ENCODE measurements at places on chromosomes 3 and 15.

DNA sequence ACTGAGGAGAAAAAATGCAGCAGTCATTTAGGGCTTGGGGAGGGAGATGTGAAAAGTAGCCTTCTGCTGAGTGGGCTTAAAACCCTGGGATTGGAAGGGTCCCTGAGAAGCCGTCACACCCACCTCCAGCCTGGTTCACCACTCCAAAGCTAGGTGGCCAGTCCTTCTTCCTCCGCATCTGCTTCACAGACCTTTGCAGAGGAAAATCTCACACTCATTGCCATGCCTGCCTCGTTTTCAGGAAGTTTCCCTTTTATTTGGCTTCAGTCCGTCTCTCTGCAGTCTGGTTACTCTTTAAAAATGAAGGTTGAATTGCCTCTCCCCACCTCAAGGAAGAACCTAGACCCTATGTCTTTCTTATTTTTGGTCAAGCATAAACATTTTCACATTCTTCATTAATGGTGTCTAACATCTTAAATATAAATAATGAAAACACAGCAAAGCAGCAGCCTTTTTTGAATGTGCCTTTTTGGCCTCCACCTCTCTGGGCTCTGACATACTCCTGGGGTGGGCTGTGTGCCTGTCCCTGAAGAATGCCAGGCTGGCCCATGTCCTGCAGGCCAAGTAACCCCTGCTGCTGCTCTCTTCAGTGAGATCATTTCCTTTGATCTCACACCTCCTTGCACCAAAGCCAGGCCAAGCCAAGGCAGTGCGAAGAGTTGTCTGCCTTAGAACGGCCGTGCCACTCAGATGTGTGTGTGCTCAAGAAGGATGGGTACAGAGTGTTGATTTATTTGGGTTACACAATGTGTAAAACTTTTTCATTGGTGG lies 11.0 kb downstream of the MRAS start:
- H3K27me3 ChIP-seq, result no peaks in the 10 kb centered on the region
- H3K4me3 ChIP-seq, result no peak overlapping the region
- no peak for DNase-seq
- no peaks in the 10 kb centered on the region for H3K36me3 ChIP-seq
- H3K4me1 ChIP-seq, result no peaks in the 10 kb centered on the region
- H3K27ac ChIP-seq, result no peak overlapping the region

GRCh38 chr15:66043264-66043663 lies 174.0 kb downstream of the RAB11A start:
- no peak overlapping the region for H3K4me3 ChIP-seq
- no peaks in the 10 kb centered on the region for H3K4me1 ChIP-seq
- H3K27ac ChIP-seq, result no peak overlapping the region
- no peaks in the 10 kb centered on the region for H3K36me3 ChIP-seq
- DNase-seq, result no peak
- H3K27me3 ChIP-seq, result peaks cover 8% of the 10 kb centered on the region

GRCh38 chr15:98800437-98801233 lies 152.3 kb downstream of the IGF1R start:
- no peak overlapping the region for H3K4me3 ChIP-seq
- H3K27ac ChIP-seq, result no peak overlapping the region
- H3K4me1 ChIP-seq, result peaks cover 18% of the 10 kb centered on the region
- H3K36me3 ChIP-seq, result no peaks in the 10 kb centered on the region

DNA sequence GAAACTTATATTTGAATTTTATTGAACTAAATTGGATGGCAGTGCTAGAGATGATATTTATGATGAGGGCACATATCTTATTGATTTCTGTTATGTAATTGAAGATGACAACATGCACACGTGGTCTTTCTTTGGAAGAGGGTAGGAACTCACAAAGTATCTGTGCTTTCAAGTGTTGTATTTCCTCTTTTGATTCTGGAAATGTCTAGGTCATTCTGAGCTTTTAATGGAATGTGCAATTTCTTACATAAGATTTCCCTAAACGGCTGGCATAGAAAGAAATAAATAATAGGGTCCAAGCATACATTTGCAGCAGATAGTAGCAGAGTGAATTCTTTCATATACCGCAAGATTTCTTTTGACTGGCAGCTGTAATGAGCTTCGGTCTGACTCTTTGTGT lies 10.1 kb upstream of the GPR171 start:
- no peak for DNase-seq
- no peak overlapping the region for H3K27ac ChIP-seq
- H3K4me3 ChIP-seq, result no peak overlapping the region
- H3K36me3 ChIP-seq, result peaks cover 9% of the 10 kb centered on the region

GRCh38 chr15:68994149-68994548 lies 20.3 kb upstream of the NOX5 start:
- H3K36me3 ChIP-seq, result no peaks in the 10 kb centered on the region
- no peak overlapping the region for H3K27ac ChIP-seq
- no peaks in the 10 kb centered on the region for H3K4me1 ChIP-seq
- H3K27me3 ChIP-seq, result no peaks in the 10 kb centered on the region
- no peak overlapping the region for H3K4me3 ChIP-seq
- DNase-seq, result no peak

GRCh38 chr3:138717348-138717747 lies 108.8 kb downstream of the FAIM start:
- peaks cover 21% of the 10 kb centered on the region for H3K4me1 ChIP-seq
- no peak for DNase-seq
- H3K27ac ChIP-seq, result no peak overlapping the region
- H3K36me3 ChIP-seq, result peaks cover 15% of the 10 kb centered on the region

DNA sequence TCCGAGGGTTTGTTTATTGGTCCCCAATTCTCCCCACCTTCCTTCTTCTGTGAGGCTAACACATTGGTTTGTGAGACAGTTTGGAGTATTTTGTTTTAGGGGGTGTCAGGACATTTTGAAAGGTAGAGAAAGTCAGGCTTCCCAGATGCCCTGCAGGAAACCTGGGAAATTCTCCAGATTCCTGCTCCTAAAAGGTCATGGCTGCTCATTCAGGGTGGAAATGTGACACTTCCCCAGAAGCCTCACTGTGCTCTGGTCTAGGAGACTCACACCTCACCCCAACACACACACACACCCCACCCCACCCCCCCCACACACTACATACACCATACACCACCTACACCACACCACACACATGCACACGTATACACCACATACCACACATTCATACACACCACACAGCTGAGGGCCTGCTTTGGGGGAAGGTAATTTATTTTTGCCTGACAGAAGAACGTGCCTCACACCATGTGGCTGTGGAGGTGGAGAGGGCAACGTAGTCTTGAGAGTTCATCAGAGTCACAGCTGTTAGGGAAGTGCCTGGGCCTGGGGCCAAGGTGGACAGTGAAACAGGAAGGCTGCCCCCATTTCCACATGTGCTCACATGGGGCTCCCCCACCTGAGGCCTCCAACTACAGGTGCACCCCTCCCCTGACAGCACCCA lies 40.4 kb upstream of the LIMD1 start:
- no peaks in the 10 kb centered on the region for H3K27me3 ChIP-seq
- no peaks in the 10 kb centered on the region for H3K36me3 ChIP-seq
- DNase-seq, result no peak
- no peak overlapping the region for H3K27ac ChIP-seq
- no peaks in the 10 kb centered on the region for H3K4me1 ChIP-seq

DNA sequence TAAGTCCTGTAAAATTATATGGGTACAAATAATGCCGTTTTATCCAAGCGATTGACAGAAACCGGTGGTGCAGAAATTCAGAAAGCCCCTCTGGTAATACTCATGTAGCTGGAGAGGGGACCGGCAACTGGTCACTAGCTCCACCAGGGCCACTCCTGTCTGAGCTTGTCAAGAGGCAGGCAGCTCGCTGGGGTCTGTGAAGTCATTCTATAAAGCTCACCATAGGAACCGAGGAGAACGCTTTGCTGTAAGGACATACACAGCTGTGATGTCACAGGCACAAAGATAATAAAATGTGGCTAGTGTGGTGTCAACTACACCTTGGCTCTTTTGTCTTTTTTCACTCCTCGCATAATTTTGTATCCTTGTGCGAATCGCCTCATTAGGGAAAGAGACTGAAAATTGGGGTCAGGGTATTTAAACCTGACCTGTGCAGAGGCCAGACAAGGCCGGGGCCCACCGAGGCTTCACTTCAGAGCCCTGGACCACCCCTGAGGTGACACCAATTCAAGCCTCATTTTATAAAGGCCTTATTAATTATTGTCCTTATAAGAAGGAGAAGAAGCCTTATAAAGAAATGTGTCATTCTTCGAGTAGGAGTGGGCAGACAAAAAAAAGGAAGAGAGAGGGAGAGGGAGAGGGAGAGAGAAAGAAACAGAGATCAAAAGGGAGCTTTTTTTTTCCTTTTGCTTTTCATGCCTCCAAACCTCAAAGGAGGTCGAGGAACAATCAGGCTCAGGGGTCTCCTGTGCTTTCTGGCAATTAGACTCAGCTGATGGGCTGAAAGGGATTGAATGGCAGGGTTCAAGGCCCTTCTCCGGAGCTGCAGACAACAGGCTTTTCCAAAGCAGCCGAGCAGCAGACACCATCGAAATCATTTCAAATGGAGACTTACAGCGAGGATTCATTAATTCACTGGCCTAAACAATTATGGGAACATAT lies 813.3 kb upstream of the ARRDC4 start:
- no peaks in the 10 kb centered on the region for H3K4me1 ChIP-seq
- no peak overlapping the region for H3K4me3 ChIP-seq
- H3K27ac ChIP-seq, result no peak overlapping the region

GRCh38 chr15:80019168-80019745 lies 40.2 kb upstream of the ZFAND6 start:
- DNase-seq, result no peak
- H3K27me3 ChIP-seq, result no peaks in the 10 kb centered on the region
- no peak overlapping the region for H3K4me3 ChIP-seq

GRCh38 chr3:183745300-183746098 lies 47.9 kb downstream of the YEATS2 start:
- H3K4me1 ChIP-seq, result no peaks in the 10 kb centered on the region
- no peak overlapping the region for H3K27ac ChIP-seq
- DNase-seq, result no peak
- H3K36me3 ChIP-seq, result peaks cover 43% of the 10 kb centered on the region
- no peaks in the 10 kb centered on the region for H3K27me3 ChIP-seq

DNA sequence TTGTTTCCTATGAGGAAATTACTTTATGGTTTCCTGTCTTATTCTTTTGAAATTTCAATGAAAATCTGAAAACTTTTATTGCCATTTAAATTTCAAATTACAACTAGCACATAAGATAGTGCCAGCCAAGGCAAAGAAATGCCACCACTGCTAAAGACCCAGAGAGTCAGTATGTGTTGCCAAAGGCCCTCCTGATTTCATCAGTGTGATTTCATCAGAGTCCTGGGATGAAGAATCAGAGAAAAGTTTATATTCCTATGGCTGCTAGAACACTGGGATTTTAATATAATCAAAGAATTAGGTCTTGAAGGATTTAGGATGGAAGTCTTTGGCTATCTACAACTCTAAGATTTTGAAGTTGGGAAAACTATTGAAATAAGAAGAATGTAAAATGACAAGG lies 434.2 kb upstream of the CCDC54 start:
- no peak for DNase-seq
- no peak overlapping the region for H3K4me3 ChIP-seq
- H3K27me3 ChIP-seq, result no peaks in the 10 kb centered on the region
- H3K27ac ChIP-seq, result no peak overlapping the region

DNA sequence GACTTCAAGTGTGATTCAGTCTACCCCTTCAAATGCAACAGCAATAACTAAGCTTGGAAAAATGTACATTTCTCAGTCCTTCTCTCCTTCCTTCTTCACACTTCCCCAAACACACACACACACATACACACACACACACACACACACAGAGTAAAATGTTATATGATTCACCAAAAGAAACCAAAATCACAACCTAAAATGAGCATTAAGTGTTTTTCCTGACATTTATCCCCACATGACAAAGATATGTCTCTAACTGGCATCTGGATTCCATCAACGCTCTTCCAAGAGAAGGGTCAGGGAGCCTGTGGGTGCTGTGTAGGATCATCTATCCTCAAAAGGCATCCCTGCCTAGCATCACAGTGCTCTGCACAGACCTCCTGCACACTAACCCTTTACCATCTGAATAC lies 21.0 kb downstream of the PDZRN3 start:
- H3K4me1 ChIP-seq, result no peaks in the 10 kb centered on the region
- no peaks in the 10 kb centered on the region for H3K27me3 ChIP-seq
- no peak for DNase-seq
- no peaks in the 10 kb centered on the region for H3K36me3 ChIP-seq

DNA sequence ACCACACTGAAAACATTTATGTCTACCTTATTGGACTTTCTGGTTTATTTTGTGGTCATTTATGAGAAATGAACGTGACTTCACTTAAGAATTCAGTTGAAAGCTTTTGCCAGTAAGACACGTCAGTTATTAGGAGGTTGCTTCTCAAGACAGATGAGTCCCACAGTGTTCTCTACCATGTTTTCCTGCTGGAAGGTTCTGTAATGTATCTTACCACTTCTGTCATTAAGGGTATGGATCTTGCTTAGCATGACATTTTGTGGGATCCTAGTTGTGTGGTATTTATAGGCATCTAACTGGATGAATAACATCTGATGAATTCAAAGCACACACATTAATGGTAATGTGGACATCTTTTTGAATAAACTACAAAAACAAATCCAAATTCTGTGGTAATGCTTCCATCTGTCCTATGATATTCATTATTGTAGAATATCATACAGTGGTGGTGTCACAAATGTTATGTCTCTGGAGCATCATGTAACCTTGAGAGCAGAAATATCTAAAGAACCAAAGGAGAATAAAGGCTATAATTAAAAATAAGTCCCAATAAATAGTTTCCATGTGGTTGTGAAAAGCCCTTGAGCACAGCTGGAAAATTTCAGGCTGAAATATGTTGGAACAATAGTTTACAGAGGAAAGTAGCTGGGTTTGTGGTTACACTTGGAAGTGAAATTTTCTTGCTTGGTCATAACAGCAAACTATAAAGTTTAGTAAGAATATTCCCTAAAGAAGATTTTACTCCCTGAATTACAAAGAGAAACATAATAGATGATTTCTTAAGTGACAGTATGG lies 61.5 kb downstream of the C3orf38 start:
- H3K27me3 ChIP-seq, result peaks cover 6% of the 10 kb centered on the region
- H3K27ac ChIP-seq, result no peak overlapping the region
- H3K4me1 ChIP-seq, result no peaks in the 10 kb centered on the region
- H3K4me3 ChIP-seq, result no peak overlapping the region

DNA sequence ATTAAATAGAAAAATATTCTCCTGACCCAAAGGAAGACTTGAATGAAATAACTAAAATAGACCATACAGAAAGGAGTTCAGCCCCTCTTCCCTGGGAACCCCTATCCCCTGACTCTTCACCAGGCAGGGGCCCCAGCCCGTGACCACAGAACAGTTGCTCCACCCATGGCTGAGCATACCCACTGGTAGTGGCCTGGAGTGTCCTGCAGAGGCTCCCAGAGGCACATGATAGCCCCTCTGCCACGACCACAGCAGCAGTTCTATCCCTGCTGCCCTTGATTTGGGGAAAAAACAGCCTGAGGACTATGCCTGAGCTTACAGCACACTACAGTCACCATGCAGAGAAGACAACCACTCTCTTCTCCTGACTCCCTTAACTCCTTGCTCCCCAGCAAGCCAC lies 31.8 kb downstream of the TTC14 start:
- no peak for DNase-seq
- no peak overlapping the region for H3K27ac ChIP-seq
- H3K27me3 ChIP-seq, result peaks cover 23% of the 10 kb centered on the region
- no peak overlapping the region for H3K4me3 ChIP-seq

- H3K36me3 ChIP-seq, result peaks cover 3% of the 10 kb centered on the region
- no peak overlapping the region for H3K4me3 ChIP-seq
- no peaks in the 10 kb centered on the region for H3K27me3 ChIP-seq
- no peak for DNase-seq
- H3K27ac ChIP-seq, result no peak overlapping the region
Measured at GRCh38 chr15:34849364-34849959, 54.1 kb upstream of the ACTC1 start.

GRCh38 chr3:11593318-11594034 lies 50.2 kb downstream of the VGLL4 start:
- H3K27ac ChIP-seq, result no peak overlapping the region
- H3K4me3 ChIP-seq, result no peak overlapping the region
- H3K27me3 ChIP-seq, result no peaks in the 10 kb centered on the region
